ENCODE measurements at places on chromosomes 13 and 19.

DNA sequence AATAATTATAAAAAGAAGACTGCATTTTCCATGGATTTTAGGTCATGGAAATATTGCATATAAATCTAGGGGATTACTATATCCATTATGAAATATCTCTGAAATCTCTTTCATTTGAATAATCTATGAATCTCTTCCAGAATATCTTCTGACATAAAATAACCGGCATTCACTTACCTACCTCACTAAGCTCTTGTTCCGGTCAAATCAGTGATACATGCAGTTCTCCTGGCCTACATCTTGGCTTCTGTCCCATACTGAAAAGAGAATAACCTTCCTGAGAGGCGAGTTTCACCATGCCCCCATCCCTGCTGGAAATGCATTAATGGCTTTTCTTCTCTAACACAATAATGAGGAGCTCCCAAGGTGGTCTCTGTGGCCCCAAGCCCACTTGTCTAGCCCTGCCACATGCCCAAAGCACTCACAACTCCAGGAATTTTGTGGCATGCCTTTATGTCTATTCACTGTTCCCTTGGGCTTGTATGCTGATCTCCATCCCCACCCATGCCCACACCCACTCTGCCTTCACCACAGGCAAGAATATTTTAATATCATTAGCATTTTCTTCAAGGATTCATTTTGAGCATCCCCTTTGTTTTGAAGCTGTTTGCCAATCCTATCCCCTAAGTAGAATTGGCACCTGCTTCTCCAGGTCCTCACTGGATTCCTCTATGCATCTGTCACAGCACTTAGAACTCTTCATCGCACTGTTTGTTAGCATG, 401.6 kb downstream of the COG6 start:
- ATAC-seq, result no peak

DNA sequence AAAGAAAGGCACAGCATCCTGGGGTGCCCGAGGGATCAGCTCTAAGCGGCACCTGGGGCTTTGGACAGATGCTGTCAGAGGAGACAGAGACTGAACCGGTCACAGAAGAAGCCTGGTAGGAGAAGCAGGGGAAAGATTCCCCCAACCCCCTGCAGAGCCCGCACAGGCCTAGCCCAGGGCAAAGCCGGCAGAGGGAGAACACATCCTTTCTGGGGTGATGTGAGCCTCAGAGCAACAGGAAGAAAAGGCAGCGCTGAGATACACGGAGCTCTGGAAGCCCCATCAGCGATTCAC, 101.2 kb downstream of the CRYL1 start:
- ATAC-seq, result no peak

GRCh38 chr19:50535672-50536187, 22.0 kb upstream of the ASPDH start:
- no peak for ATAC-seq

- ATAC-seq, result peak; percentile 79
Observed at GRCh38 chr19:47225746-47226425, 5.1 kb downstream of the BBC3 start.

DNA sequence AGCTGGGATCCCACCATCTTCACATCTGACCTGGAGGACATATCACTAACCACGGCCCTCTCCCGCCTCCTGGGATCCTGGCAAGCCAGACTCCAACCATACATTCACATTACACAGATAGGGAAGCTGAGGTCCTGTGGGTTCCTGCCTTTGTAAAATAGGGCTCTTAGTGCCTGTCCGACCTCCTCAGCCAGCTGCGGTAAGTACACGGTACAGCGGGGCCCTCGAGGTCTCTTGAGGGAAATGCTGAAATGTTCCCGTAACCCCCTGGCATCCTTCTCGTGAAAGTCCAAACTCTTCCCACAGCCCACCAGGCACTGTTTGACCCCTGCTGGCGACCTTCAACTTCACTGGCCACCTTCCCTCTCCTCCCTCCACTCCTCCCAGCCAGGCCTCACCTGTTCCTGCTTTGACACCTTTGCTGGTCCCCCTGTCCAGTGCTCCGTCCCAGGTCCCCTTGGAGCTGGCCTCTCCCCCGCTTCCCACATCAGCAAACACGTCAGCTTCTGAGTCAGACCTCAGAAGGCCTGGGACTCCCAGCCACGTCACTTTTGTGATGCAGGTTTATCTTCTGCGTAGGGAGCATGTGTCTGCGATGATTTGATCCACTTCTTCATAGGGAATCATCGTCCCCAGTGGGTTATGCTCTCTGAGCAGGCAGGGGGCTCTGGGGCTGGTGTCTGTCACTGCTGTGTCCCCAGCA, 8.8 kb upstream of the GNG7 start:
- peak; percentile 67 for ATAC-seq

DNA sequence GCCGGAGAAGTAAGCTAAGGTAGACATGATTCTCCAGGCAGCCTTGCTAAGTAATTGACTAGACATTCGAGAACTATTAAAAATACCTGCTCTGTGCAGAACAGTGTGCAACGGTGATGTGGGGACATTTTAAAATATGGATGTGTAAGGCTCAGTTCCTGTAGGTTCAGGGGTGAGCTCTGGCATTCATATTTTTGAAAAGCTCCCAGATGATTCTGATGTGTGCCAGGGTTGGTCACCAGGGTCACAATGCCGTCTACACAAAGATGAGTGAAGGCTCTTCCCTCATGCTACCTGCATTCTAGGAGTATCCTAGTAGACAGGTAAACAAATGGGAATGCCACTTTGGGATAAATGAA, 702 bp upstream of the EPSTI1 start:
- ATAC-seq, result no peak

DNA sequence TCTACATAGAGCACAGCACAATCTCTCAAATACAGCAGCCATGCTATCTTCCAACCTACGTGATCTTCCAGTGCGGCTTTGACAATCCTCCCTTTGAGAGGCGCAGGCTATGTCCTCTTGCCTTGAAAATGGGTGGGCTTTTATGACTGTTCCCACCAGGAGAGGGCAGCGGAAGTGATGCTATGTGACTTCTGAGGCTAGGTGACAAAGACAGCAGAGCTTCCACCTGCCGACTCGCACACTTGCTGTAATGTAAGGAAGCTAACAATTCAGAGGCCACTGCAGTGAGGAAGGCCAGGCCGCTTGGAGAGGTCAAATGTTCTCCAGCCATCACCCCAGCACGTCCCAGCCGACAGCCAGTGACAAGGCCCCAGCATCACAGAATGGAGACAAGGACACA, 65.8 kb downstream of the MRPL57 start:
- no peak for ATAC-seq

GRCh38 chr13:40402931-40403431, 263.5 kb downstream of the FOXO1 start:
- ATAC-seq, result no peak

DNA sequence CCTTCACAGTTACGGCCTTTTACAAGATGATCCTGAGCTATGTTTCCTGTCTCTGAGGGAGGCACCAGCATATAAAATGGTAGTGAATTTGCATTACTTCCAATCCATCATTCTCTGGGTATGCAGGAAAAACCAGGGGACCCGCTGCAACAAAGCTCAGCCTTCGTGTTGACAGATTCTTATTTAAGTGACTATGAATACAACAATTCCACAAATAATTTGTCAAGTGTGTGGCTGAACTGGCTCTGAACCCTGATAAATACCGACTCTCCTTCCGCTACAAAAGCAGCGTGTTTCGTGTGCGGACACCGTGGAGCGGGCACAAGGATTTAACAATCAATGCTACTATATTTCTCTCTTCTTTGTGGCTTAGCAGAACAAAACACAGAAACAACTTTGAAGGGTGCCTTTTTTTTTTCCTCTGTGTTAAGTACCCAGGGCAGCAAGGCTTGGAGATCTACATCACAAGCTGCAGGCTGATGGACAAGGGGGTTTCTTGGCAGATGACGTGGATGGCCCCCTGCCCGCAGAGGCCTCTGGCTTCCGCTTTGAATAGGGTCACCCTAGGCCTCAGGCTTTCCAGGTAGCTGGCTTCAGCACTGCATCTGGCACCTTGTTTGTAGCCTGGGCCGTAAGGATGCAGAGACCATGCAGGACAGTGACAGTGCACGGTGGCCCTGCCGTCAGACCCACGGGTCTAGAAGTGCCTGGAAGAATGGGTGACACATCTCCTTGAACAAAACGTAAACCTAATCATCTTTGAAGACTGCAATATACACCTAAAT, 280.5 kb upstream of the TSHZ3 start:
- ATAC-seq, result no peak

DNA sequence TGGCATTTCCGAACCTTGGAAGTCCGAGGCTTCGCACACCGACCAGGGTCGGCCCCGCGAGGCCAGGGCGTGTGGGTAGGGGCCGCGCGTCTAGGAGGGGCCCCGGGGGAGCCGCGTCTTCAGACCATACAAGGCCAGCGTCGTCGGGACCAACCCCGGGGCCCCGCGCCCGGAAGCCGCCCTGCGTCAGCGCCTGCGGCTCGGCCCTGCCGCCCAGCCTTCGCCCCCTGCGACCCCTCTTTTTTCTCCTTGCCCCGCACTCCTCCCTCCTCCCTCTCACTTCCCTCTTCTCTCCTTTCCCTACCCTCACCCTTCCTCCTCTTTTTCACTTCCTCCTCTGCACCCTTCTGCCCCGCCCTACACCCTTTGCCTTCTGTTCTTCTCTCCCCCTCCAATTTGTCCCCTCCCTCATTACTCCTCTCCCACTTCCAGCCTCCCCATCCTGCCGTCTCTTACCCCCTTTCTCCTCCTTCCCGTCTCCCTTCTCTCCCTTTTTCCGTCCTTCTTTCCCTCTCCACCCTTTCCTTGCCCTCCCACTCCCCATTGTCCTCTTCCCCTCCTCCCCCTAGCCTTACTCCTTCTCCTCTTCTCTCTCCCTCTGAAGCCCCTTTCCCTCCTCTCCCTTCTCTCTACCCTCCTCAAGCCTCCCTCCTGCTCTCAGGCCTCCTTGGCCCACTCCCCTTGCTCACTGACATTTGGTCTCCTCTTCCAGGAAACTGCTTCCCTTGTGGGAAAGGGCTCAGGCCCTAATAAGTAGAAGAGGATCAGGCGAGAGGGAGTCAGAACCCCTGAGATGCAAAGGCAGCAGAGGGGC, 2.2 kb upstream of the PLEKHG2 start:
- peak; percentile 56 for ATAC-seq

DNA sequence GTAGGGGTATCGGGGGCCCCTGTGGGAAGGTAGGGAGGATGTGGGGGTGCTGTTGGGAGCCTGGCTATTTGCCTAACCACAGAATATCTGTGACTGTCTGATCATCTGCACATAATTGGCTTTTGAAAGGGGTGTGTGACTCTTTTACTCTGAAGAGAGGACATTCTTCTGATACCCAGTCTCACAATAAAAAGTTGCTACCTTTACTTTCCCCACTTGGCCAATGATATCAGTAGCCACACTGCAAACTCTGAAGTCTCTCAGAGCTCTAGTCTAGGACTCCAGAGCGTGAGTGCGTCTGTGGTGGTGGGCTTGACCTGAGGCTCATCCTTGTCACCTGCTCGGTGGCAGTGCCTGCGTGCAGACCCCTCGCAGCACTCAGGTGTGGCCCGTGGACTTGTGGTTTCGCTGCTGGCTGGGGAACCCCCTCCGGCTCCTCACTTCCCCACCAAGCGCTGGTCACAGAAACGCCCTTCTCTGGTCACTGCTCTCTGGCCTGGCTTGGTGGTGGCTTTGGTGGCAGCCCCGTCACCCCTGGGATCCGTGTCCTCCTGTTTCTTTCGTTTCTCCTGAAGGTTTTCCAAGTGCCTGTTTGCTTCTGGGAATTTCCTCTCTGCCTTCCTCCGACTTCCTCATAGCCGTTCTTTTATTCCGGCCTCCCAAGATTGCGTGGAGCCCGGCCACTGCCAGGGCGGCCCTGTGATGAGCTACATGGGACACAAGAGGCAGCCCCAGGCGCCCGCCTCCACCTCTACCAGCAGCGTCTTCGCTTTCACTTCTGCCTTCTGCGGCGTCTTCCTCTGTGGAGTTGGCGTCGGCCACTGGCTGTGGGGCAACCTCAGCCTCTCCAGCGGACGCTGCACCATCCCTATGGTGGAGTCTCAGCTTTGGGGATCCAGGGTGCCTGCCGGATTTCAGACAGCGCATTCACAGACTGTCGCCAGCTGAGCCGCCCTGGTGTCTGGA, 78.0 kb downstream of the ATP11A start:
- ATAC-seq, result peak; percentile 91

DNA sequence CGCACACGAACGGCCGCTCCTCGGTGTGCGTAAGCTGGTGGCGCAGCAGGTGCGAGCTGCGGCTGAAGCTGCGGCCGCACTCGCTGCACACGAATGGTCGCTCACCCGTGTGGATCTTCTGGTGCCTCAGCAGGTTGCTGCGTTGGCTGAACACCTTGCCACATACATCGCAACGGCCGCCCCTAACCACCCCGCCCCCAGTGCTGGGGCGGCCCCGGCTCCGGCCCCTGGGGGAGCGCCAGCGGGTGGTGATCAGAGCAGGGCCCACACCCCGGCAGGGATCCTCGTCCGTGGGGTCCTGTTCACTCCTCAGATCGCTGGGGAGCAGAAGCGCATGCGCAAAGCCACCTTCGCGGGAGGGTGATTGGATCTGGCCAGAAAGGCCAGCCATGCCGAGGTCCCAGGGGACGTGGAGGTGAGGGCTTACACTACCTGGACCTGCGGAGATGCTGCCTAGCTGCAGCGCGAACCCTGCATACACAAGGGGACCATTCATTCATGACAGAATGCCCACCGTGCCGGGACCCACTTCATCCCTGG, 4.7 kb upstream of the UBE2M start:
- ATAC-seq, result no peak

DNA sequence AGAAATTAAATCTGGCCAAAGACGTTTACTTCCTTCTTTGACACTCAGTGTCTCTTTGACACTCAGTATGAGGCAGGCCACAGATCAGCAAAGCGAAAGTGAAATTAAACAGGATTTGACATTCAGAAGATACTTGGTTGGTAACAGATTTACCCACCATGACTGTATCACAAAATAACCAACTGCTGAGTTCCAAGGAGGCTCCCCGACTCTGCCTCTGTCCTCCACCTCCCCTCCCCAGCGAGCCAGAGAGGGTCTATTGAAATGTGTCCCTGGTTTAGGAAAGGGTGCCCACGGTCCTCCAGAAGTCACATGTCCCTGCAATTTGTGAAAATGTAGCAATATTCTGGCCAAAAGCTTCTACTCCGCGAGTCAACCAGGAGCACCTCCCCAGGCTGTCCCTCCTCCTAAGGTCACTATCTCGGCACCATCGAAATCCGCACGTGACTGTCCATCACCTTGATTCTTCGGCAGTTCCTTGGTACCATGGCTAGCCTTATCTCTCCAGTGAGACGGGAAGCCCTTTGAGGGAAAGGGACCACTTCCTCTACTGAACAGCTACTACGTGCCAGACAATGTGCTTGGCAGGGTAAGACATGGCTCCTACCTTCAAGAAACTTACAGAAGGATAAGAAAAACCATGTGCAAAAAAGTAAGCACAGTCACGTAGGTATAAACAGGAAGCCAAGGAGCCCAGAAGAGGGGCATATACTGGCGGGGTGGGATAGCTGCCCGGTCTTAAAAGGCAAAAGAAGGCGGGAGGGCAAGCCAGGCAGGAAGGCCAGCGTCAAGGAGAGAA, 1.5 kb downstream of the N4BP2L1 start:
- peak; percentile 66 for ATAC-seq

GRCh38 chr13:113022391-113022744, 53.4 kb downstream of the MCF2L start:
- ATAC-seq, result no peak

- no peak for ATAC-seq
Observed at GRCh38 chr19:934865-935479, 9.1 kb downstream of the ARID3A start.

- ATAC-seq, result no peak
Observed at GRCh38 chr13:106756446-106756845, 188.5 kb upstream of the ARGLU1 start.

Measured in stimulated activated memory B cell treated with anti-CD40 and anti-IgM and Interleukin-4, amounts not matched to agents 10 μg/mL and 1 μg/mL and 100 μg/mL, for 72 hours (primary cell).